Endodermal cell (in vitro differentiated cells): ENCODE measurements at places on chromosomes 11 and 22. TPM values are rescaled to one million over a fixed set of nuclear protein-coding genes. Genes with fewer than 3 reads are reported as not detected.
A peak's percentile ranks its signal among the peaks of the same experiment; 100 is the strongest.

Gene TSSK2
- total RNA-seq: not detected in 3 replicates

Gene FLRT1
- 0.59 TPM in 1 of 3 replicates, not detected in the others for total RNA-seq

Gene OR8H2
- not detected in 3 replicates for total RNA-seq

Gene PTPMT1
- 53.6 and 55.8 TPM in 2 replicates for total RNA-seq

DNA sequence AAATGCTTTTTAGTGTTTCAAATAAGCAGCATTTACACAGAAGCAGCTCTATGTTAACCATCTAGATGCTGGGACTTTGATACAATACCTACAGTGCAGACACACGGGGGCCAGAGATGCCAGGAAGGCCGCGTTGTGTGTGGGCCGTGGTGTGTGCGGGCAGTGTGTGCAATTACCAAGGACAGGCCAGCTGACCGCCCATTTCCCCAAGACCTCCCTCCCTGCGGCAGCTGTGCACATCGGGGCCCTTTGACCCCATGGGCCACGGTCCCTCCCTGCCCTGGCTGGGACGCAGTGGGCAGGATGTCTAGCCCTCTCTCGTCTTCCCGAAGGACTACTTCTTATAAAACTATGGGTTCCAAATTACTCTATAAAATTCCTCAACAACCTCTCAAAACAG, 38.4 kb downstream of the CLTCL1 start:
- H3K27ac ChIP-seq: no peak overlapping the region
- peaks cover 8% of the 10 kb centered on the region for H3K36me3 ChIP-seq
- peaks cover 5% of the 10 kb centered on the region for H3K27me3 ChIP-seq
- no peaks in the 10 kb centered on the region for H3K4me1 ChIP-seq
- no peak for DNase-seq
- no peak overlapping the region for H3K4me3 ChIP-seq

DNA sequence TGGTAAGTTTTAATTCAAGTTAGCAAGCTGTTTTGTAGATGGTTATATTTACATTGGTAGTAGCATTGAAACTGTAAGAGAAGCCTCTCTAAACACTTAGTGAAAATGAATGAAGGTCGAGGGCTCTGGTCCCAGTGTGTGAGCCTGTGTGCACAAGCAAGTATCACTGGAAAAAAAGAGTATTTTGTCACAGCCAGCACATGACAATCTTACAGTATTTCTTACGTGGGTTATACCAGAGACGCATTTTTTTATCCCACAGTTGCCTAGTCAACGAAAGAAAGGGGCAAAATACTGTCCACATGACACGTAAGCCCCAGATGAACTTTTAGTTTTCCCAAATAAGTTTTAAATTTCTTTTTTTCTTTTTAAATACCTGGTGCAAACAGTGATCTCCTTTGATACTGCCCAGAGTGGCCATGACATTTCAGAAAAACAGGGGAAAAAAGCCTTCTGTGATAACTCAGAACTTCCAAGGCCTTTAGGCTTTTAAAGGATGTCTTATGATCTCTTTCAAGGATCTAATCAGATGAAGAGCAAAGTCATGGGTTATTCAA, 23.5 kb downstream of the RAB38 start:
- no peaks in the 10 kb centered on the region for H3K4me1 ChIP-seq
- H3K27me3 ChIP-seq: no peaks in the 10 kb centered on the region
- H3K4me3 ChIP-seq: no peak overlapping the region

DNA sequence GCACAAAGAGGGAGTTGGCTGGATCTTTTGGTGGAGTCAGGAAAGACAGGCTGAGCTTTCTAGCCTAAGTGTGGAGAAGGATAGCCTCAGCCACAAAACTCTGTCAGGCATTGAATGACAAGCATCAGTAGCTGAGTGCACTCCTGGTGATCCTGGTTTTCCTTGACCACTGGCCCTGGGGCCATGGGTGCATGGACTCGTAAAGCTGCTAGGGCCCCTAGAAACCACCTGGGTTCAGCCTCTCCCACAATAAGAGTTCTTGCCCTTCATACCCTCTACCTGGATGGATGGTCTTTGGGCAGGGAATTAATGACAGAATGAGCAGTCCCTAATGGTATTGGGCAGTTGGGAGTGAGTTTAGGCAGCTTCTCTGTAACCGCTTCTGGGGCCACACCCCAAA, 22.9 kb downstream of the TUB start:
- peaks cover 2% of the 10 kb centered on the region for H3K4me1 ChIP-seq
- no peak overlapping the region for H3K4me3 ChIP-seq
- DNase-seq: no peak
- no peaks in the 10 kb centered on the region for H3K27me3 ChIP-seq

DNA sequence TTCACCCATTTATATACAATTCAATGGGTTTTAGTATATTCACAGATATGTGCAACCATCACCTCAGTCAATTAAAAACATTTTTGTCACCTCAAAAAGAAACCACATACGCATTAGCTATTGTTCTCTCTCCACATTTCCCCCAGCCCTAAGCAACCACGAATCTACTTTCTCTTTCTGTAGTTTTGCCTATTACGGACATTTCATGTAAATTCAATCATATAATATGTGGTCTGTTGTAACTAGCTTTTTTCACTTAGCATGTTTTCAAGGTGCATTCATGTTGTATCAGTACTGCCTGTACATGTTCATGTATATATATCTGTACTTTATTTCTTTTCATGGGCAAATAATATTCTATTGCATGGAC, 104.7 kb upstream of the RRM1 start:
- no peak overlapping the region for H3K27ac ChIP-seq
- DNase-seq: no peak
- H3K4me3 ChIP-seq: no peak overlapping the region

DNA sequence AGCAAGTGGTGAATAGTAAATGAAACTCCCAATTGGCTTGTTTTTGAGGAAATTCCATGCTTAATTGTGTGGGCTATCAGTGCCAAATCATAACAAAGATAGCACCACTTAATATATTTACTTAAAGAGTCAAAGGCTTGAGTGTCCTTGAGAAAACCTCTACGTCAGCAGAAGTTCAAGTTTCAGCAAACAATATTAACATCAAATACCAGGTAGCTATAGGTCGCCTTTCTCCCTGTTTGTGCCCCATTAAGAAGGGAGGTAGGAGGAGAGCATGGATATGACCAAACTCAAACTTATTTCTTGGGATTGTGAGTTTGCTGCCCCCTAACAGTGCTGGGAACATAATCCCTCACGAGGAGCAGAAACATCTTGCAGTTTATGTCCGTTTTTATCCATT, 105.6 kb upstream of the SYN3 start:
- peak overlapping the region; percentile 13 for H3K4me3 ChIP-seq
- H3K27me3 ChIP-seq: no peaks in the 10 kb centered on the region
- DNase-seq: no peak
- no peak overlapping the region for H3K27ac ChIP-seq
- no peaks in the 10 kb centered on the region for H3K36me3 ChIP-seq
- peaks cover 8% of the 10 kb centered on the region for H3K4me1 ChIP-seq

GRCh38 chr11:75469785-75470405, 36.9 kb upstream of the KLHL35 start:
- no peaks in the 10 kb centered on the region for H3K27me3 ChIP-seq
- H3K4me3 ChIP-seq: no peak overlapping the region
- no peak for DNase-seq

GRCh38 chr11:48105096-48105990, 111.3 kb upstream of the OR4B1 start:
- no peak for DNase-seq
- H3K27me3 ChIP-seq: no peaks in the 10 kb centered on the region
- H3K4me1 ChIP-seq: peaks cover 10% of the 10 kb centered on the region

- no peaks in the 10 kb centered on the region for H3K4me1 ChIP-seq
- H3K27ac ChIP-seq: no peak overlapping the region
- no peak overlapping the region for H3K4me3 ChIP-seq
- H3K27me3 ChIP-seq: no peaks in the 10 kb centered on the region
Measured at GRCh38 chr11:5486421-5486820, 2.1 kb upstream of the OR52D1 start.
